ENCODE measurements at places on chromosomes 6 and 20.
A peak's percentile ranks its signal among the peaks of the same experiment; 100 is the strongest.

DNA sequence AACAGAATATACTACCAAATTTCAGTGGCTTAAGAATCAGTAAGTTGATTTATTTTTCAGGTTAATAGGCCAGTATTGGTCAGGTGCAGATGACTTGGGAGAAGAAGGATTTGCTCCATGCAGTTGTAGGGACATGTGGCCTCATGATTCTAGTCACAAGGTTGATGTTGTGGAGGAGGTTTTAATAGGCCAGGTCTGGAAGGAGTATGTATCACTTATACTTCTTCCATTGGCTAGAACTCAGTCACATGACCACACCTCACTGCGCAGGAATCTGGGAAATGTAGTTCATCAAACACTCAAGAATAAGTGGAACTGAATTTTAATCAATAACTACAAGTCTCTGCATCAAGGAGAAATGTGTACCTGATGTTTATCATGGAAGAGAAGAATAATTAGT, 281.5 kb upstream of the QKI start:
- DNase-seq: no peak

GRCh38 chr20:33110147-33110825, 30.8 kb downstream of the BPIFB4 start:
- no peak for DNase-seq

DNA sequence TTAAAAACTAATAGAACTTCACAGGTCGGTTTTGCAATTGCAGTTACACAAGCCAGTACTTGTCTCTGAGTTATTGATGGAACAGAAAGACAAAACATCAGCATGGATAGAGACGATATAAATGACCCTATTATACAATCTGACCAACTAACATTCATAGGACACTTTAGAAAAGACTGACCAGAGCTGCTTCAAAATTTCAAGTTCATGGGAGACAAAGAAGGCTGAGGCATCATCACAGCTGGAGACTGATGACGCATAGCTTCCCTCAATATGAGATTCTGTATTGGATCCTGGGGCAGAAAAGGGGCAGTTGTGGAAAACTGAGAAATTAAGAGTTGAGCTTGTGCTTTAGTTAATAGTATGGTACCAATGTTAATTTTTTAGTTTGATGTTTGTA, 174.0 kb downstream of the THBS2 start:
- no peak for DNase-seq

GRCh38 chr6:7176208-7176607, 68.4 kb downstream of the RREB1 start:
- no peak for DNase-seq

GRCh38 chr6:87772597-87773530, 70.8 kb upstream of the AKIRIN2 start:
- DNase-seq: no peak

DNA sequence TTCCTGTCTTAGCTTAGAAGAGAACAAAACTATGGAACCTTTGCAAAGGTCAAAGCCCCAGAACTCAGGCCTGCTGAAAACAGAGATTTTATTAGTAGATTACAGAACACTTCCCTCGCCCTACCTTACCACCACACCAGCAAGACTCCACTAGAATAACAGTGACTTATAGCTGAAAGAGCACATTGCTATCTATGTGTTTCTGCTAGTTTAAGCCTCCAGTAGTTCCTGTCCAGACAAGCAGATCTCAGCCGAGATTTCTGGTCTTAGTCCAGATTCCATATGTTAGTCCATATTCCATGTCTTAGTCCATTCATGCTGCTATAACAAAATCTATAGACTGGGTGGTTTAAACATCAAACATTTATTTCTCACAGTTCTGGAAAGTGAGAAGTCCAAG, 412.3 kb upstream of the ID4 start:
- DNase-seq: no peak

GRCh38 chr6:46118157-46118556, 11.6 kb upstream of the ENPP4 start:
- DNase-seq: no peak

GRCh38 chr6:35086282-35086632, 54.9 kb downstream of the TCP11 start:
- no peak for DNase-seq

DNA sequence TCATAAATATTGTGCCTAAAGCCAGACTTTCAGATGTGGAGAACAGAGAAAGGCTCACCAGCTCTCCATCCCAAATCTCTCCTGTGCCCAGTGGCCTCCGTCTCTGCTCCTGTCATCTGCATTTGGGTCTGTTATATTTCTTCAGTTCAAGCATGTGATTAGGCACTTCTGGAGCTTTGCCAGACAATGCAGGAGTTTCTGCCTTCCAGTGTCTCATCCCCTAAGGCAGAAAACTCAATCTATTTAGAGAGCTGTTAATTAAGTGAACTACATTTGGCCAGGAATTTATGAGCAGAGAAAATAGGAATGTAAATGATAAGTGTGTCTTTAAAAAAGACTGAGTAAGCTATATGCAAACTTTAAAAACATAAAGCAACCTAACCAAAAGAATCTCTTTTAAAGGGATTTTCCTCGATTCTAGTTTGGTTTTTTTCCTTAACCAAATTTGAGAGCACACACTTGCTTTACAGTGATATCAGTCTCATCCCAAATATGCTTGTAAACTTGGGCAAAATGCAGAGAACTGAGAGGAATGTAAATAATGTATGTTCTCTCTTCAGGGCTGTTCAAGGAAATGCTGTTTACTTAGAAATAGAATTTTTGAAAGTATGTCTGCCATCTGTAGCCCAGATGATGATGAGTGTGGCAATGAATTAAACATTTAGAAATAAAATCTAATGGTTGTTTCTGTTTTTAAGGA, 113.9 kb downstream of the ELOVL4 start:
- DNase-seq: no peak

DNA sequence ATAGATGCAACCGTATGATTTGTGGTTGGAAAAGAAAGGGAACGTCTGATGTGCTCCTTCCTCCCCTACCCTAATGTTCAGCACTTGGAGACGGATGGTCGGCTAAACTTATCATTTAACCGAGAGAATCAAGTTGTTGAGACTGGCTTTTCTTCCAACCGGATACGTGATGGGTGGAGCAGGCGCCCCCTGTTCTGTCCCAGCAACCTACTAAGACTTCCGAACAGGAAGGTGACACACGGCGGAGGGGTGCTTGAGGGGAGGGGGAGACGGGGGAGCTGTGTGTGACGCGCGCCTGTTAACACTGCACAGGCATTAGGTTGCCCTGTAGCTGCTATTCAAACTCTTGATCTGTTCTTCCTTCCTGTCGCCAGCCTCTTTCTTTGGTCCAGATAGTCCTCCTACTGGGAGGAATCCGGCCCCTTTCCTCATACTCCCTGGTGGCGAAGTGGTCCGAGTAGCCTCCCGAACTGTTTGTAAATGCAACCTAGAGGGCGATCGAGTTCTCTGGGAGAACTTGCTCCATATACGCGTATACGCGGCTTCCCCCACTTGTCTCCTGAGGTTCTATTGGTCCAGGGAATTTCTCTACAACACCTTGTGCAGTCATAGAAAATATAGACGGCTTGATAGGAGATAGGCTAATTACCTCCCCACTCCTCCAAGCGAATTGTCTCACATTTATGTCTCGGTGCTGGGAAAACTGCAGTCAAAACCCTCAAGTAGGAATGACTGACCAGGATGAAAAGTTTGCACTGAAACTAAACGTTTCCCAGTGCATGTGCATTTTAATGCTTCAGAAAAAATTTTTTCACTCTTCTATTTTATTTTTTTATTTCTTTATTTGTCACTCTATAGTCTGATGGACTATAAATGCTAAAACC, 126.0 kb upstream of the SLC2A12 start:
- DNase-seq: peak; percentile 10

- no peak for DNase-seq
Measured at GRCh38 chr6:54775576-54775975, 71.0 kb upstream of the FAM83B start.

DNA sequence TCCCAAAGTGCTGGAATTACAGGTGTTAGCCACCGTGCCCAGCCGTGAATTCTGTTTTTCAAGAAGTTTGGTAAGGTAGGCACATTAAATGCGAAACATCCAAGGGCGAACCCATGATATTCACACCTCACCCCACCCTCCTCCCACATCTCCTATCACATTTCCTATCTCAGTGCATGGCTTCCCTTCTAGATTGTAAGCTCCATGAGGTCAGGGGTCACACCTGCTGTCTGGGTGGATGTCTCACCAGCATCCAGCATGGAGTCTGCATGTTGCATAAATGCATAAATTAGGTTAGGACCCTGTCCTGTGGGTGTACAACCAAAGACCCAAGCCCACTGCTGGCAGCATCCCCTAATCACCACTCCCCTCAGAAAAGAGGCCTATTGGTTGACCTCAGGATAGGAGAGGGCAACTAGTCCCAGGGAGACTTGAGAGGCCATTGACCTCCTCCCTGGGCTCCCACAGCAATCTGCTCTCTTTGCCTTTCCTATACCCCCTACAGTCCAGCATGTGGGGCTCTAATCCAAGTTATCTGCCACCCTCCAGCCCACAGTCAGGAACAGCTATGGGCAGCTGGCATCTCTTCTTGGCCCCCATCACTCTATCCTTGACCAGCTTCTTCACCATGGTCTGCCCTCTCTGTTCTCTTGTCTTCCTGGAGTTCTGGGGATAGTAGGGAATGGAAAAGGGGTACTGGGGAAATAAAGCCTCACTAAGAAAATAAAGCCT, 4.2 kb downstream of the PRRT1 start:
- DNase-seq: no peak

GRCh38 chr20:1802385-1803060, 92.7 kb upstream of the SIRPA start:
- DNase-seq: no peak

- no peak for DNase-seq
Measured at GRCh38 chr6:31676904-31677303, 4.0 kb downstream of the LY6G5C start.

- DNase-seq: no peak
Measured at GRCh38 chr6:64553249-64553786, 917.7 kb downstream of the PHF3 start.

GRCh38 chr20:51185277-51185676, 162.4 kb upstream of the KCNG1 start:
- DNase-seq: no peak

DNA sequence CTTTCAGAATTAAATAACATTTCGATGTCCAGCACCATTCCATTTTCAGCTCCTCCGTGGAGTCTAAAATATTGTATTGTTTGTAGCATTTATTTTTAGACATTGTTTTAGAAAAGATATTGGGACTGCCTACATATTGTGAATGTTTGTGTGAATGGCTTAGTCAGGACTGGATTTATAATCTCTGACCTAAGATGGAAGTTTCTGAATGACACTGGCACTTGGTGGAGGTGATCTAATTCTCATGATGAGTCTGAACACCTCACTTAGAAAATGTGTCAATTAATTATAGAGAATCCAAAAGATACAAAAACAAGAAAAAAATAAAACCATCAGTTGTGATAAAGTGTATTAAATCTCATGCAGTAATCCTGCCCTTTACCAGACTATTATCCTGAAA, 60.8 kb upstream of the HBS1L start:
- DNase-seq: no peak

Data from NCI-H2029 (cell line).